ENCODE measurements at places on chromosomes 11 and 22.
A peak's percentile ranks its signal among the peaks of the same experiment; 100 is the strongest.

DNA sequence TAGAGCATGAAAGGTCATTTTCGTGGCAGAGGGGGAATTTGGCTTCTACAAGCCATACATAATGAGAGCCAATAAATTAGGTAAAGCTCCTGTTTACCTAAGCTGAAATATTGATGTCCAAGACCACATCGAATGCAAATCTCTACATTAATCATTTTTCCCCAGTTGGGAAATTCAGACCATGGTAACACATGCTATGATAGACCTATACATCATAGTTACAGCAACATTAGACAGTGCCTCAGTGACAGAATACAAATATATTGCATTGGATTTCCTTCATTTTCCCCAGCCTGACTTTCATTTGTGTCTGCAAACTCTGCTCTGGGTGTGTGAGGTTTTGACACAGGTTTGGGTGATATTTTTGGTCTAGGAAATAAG, 1079.7 kb upstream of the TENM4 start:
- no peak for DNase-seq

DNA sequence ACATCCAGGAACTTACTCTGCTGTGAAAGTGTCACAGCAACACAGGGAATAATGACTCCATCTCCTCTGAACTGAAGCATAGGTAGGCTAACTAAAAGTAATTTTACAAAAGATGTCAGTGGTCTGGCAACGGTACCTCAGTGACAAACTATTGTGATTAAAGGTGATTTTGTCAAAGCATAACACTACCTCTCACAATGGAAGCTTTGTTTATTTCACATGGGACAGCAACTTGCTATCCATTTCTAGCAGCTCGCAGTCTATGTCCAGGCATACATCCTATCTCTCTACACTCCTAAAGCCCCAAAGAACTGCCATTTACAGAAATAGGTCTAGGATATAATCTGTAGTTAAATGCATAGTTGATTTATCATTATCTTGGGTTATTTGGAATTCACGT, 163.0 kb downstream of the KIRREL3 start:
- no peak for DNase-seq

- DNase-seq = no peak
Observed at GRCh38 chr11:211295-211694, 3.8 kb downstream of the RIC8A start.

- DNase-seq = no peak
Observed at GRCh38 chr11:36928621-36929020, 330.6 kb upstream of the RAG2 start.

DNA sequence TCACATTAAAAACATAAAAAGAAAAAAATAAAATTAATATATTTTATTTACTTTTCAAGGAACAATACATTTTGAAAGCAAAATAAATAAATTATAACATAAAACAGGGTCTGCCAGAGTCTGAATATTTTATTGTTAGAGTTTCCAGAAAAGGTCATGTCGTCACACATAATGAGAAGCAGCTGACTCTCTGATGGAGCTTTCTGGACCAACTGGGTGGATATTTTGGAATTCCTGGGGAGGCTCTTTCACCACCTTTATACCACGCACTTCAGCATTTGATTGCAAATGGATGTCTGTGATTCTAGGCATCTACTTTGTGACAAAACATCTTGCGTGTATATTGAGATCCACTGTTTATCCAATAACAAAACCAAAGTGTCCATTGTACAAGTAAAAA, 455.0 kb upstream of the CCDC179 start:
- DNase-seq = no peak

GRCh38 chr11:117229931-117230285, 2.0 kb downstream of the PCSK7 start:
- DNase-seq = no peak

DNA sequence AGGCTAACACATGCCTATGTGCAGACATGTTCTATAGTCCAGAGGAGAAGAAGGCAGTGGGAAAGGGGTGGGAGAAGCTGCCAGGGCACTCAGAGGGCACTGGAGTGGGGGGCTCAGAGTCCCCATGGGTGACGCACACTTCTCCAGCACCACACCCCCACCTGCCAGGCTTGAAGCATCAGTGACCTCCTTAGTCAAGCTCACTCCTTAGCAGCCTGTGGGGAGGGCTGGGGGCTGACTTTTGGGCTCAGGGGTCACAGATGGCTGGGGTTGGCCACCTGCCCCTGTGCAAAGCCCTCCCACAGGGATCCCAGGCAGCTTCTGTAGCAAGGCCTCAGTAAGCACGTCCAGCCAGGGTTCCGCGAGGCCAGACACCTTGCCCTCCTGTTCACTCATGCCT, 18.8 kb downstream of the TRIM29 start:
- no peak for DNase-seq

- no peak for DNase-seq
Observed at GRCh38 chr11:70462818-70463477, 64.6 kb downstream of the CTTN start.

- no peak for DNase-seq
Observed at GRCh38 chr11:17036666-17037658, 22.7 kb upstream of the PLEKHA7 start.

GRCh38 chr22:38244106-38244505, 28.7 kb downstream of the TMEM184B start:
- no peak for DNase-seq

- peak; percentile 67 for DNase-seq
Observed at GRCh38 chr22:29115682-29116288, 43.0 kb downstream of the KREMEN1 start.

- no peak for DNase-seq
Observed at GRCh38 chr22:49525360-49525759, 302.3 kb downstream of the BRD1 start.

Data from mesenchymal stem cell (in vitro differentiated cells and primary cell).